ENCODE measurements at places on chromosomes 13 and 19.

- no peak for DNase-seq
These were observed 46.2 kb downstream of the ING1 start for GRCh38 chr13:110759710-110760109.

DNA sequence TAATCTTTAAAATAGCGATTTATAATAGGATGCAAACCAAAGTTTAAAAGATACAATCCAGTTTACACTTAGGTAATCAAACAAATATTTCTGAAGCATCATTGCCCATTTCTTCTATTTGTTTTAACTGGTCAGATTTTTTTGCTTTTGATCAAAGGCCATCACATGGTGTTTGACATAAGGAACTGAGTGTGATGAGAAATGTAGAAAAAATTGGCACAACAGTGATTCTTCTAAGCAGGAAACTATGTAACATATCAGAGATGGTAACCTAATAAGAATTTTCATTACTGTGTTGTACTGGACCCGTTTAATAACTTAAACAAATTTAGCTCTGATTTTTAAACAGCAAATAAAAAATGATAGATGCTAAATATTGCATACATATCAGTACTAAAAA lies 644.7 kb upstream of the KLF12 start:
- no peak for DNase-seq

DNA sequence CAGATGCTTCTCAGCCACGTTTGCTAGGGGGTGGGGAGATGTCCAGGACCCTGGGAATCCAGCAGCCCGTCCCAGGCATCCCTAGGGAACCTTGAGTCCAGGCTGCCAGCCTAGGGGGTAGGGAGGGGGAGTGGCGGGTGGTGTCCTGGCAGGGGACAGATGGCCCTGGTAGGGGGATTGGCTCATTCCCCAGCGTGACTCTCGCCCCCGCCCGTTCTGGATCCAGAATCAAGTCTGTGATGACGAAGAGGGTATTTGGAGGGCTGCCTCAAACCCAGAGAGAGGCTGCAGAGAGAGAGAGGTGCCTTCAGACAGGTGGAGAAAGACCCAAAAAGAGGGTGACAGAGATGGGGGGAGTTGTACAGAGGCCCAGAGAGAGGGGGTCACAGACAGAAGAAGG lies 4.1 kb downstream of the SLC17A7 start:
- DNase-seq, result no peak

- no peak for DNase-seq
These were observed 14.2 kb downstream of the CRTC1 start for GRCh38 chr19:18697680-18698079.

- DNase-seq, result no peak
These were observed 112.7 kb downstream of the KDM4B start for GRCh38 chr19:5081443-5082161.

GRCh38 chr19:4722671-4723594 lies 709 bp downstream of the DPP9 start:
- no peak for DNase-seq

DNA sequence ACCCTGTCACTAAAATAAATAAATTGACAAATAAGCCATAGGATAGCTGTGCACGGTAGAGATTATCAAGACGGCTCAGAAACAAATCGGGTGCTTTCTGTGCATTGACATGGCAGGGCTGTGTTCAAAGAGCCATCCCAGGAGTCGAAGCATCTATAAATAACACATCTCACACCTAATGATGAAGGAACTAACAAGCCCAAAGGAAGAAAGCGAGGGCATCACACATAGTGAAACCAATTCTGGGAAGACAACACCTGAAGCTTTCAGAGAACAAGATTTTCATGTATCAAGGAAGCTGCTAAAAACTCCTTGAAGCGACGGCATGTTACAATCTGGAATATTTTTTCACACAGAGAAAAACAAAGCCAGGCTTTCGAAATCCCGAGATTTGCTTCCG lies 36.1 kb downstream of the KLF2 start:
- DNase-seq, result no peak

GRCh38 chr19:5844456-5845433 lies 5.2 kb upstream of the FUT6 start:
- no peak for DNase-seq

GRCh38 chr19:8137425-8137824 lies 12.0 kb downstream of the FBN3 start:
- no peak for DNase-seq

- DNase-seq, result no peak
These were observed 836.1 kb upstream of the PCDH20 start for GRCh38 chr13:62251734-62252133.

- no peak for DNase-seq
These were observed 87.7 kb downstream of the SLITRK1 start for GRCh38 chr13:83794583-83794982.

DNA sequence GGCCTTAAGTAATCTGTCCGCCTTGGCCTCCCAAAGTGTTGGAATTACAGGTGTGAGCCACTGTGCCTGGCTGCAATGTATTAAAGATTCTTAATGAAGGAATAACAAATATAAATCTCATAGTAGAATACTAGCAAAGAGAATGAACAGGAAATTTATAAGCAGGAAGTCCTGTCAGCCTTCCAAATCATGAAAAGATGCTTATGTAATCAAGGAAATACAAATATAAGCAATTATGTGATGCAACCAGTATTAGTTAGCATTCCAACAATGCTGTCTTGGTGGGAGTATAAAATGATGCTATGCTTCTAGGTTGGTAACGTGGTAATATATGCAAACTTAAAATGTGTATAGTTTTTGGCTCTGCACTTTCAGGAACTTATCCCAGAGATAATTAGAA lies 133.8 kb downstream of the PDS5B start:
- no peak for DNase-seq

DNA sequence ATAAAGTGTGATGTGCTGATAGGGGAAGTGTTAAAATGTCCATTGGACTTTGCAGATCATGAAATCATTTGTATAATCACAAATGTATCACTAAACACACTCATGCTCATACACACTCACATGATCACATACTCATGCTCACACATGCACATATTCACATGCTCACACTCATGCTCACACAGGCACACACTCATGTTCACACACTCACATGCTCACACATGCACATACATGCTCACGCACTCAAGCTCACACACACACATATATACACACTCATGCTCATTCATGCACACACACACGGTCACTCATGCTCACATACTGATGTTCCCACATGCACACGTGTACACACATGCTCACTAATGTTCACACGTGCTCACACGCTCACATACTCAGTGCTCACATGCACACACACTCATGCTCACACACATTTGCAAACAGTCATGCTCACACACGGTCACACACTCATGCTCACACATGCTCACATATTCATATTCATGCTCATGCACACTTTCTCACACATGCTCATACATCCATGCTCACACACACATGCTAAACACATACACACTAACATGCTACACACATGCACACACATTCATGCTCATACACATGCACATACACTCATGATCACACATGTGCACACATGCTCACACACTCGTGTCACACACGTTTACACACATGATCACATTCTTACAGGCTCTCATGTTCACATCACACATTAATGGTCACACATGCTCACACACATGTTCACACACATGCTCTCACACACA lies 116.7 kb upstream of the GJB6 start:
- DNase-seq, result no peak

- DNase-seq, result no peak
These were observed 9.0 kb downstream of the COL4A1 start for GRCh38 chr13:110297766-110298504.

DNA sequence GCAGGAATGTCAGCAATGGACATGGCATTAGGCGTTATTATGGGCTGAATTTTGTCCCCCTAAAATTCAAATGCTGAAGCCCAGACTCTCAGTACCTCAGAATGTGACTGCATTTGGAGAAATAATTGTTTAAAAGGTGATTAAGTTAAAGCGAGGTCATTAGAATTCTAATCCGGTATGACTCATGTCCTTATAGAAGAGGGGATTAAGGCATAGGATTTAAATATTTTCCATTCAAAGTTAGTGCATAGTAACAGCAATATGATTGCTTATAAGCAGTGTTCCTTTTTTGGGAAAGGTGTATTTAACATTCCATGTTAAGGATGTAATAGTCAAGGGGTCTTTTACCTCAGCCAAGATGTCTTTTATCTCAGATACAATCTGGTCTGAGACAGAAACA lies 95.5 kb downstream of the NHLRC3 start:
- no peak for DNase-seq

- no peak for DNase-seq
These were observed 7.8 kb upstream of the CEACAM5 start for GRCh38 chr19:41700381-41701195.

DNA sequence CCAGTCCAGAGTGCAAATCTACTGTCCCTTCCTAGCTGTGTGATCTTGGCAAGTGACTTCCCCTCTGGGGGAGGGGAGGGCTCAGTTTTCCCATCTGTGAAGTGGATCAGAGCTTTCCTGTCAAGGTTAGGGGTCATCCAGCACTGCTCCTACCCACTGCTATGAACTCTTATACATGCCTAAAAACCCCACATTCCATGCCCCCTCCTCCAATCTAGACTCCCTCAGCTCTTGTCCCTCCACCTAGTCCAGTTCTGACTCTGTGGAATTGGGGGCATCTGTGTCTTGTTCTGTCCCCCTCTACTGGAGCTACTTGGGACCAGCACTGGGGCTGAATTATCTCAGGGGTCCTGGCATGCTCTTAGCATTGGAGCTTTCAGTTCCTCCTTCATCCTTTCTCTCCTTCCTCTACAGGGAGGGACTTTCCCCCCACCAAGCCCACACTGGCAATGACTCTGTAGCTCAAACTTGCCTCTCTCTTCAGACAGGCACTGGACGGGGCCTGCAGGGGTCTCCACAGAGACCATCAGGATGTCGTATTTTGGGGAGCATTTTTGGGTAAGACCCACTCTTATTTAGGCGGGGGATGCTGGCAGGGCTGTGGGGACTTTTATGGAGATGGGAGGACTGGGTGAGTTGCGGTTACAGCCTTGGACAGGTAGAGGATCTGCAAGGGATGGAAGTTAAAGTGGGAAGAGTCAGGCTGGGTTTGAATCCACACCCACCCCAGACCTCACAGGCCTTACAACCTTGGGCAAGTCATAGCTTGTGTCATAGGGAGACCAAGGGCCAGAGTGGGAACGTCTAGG lies 3.6 kb downstream of the FCHO1 start:
- DNase-seq, result no peak

GRCh38 chr13:32590266-32590665 lies 4.0 kb downstream of the PDS5B start:
- DNase-seq, result no peak

DNA sequence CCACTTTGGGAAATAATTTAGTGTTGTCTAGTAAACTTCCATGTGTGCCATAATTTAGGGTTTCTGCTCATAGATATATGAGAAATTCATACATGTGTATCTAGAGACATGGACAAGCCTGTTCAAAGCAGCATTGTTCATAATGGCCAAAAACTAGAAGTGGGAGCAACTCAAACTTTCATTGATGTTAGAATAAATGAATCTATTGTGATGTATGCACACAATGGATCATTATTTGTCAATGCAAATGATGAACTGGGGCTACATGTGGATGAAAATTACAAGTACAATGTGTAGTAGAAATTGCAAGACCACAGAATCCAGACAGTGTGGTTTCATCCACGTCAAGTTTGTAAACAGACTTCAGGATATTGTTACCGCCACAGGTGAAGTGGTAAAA lies 284.7 kb downstream of the SLC7A1 start:
- DNase-seq, result no peak

GRCh38 chr13:70662231-70662940 lies 554.1 kb upstream of the KLHL1 start:
- DNase-seq, result no peak

- no peak for DNase-seq
These were observed 16.1 kb downstream of the CEACAM1 start for GRCh38 chr19:42512130-42512636.

- DNase-seq, result no peak
These were observed 42.2 kb downstream of the COL4A2 start for GRCh38 chr13:110349239-110349638.

DNA sequence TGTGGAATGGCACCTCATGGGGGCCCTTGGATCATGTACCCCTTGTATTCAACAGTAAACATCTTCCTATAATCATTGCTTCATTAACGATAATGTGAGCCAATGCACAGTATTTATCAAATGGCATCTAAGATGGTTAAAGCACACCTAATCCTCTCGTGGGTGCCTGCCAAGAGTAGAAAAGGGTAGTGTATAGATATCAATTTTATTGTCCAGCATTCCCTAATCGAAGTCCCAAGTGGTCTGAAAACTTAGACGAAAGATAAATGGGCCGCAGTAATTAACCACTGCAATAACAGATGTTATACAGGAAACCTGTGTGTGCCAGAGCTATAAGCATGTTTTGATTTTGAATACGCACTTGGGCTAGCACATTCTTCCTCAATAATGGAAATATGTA lies 667 bp upstream of the MBNL2 start:
- DNase-seq, result no peak

DNA sequence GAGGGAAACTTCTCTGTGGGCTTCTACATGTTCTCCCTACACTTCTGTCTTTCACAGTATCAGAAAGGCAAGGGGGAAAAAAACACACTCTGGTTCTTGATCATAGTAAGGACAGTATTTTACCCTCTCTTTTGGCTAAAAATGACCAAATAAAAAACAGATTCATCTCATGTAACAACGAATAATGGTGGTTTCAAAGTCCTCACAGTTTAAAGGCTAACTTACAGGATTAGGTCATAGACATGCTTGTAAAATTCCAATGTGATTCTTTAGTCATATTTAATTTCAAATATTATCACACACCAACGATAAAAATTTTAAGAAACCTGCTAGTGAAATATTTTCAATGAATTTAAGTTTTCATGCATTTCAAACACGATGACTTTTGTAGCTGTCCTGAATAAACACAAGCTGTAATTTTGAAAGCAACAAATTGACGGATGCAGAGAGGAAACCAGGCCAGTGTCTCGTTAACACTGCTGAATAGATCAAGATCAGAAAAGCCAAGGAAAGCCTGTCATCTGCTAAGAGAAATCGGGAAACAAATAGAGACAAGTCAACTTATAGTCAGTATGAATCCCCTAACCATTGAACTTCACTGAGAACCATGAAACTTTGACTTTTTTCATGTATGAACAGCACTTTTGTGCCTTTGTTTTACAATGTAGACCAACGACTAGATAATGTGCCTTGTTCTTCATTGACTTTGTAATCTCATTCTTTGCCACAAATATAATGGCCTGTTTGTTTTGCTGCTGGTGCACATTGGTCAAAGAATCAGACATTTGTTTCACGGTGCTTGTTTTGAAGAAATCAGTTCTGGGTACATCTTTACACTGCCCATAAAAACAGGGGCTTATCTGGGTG lies 22.0 kb downstream of the MBNL2 start:
- DNase-seq, result no peak

- DNase-seq, result no peak
These were observed 46.8 kb downstream of the KLF12 start for GRCh38 chr13:74087357-74087756.
